ENCODE measurements at places on chromosomes 7 and 10.

- DNase-seq, result no peak
Measured at GRCh38 chr7:47035522-47035921, 546.4 kb downstream of the TNS3 start.

GRCh38 chr10:75726522-75727483, 295.4 kb downstream of the LRMDA start:
- DNase-seq, result no peak

- DNase-seq, result no peak
Measured at GRCh38 chr10:112811741-112812551, 138.1 kb upstream of the TCF7L2 start.

GRCh38 chr7:130894146-130894908, 160.3 kb upstream of the KLF14 start:
- DNase-seq, result no peak

- no peak for DNase-seq
Measured at GRCh38 chr7:120586571-120586970, 271.4 kb downstream of the TSPAN12 start.

DNA sequence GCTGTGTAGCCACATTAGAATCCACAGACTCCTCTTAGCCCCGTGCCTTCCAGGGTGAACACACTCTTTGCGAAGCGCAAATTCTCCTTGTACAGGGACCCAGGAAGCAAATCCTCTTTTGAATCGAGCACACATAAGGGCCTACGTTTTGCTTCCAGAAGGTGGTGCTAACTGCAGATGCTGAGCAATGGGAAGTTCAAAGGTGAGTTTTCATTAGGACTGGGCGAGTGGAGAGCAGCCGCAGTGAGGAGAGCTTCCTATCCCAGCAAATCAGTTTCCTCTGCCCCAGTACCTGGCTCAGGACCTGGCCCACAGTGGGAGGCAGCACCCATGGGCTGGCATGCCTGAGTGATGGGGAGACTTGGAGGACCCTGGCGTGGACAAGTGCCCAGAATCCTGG, 23.5 kb upstream of the GPR26 start:
- no peak for DNase-seq

DNA sequence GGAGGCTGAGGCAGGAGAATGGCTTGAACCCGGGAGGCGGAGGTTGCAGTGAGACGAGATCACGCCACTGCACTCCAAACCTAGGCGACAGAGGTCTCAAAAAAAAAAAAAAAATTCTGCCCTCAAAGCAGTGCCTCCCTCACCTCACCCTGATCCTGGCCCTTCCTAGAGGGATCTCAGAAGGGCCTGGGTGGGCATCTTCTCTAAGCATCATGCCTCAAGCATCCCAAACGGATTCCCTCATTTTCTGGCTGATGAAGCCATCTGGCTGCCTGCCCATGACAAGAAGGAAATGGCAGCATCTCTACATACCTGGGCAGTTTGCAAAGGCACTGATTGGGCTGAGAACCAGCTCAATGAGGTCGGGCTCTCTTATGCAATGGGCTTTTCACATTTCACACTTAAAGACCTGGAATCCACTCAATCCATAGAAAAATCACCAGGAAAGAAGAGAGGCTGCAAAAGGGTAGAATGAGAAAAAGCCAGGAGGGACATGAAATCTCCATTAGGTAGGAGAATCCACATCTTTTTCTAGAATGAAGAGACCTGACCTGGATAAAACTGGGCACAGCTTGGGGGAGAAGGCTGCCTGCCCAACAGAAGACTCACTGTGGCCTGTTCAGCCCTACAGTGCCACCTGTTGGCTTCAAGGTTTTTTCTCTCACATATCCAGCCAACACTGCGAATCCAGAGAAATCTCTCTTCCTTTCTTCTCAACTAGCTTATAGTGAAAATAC, 48.1 kb downstream of the PDLIM1 start:
- no peak for DNase-seq

DNA sequence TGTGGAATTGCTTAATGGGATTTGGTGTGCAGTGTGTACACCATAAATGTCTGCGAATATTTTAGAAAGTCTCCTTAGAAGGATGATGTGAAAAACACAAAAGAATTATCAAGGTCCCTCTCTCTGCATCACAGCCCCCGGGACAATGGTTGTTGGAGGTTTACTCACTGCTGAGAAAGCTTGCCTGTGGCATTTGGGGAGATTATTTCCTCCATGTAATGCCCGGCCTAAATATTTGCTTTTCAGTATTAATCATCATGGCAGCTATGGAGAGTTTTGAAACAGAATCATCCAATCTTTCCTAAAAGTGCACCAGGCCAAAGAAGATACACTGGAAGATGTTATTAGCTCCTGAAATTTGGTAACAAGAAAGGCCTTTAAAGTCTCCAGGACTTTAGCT, 113.8 kb upstream of the ADCY1 start:
- no peak for DNase-seq

DNA sequence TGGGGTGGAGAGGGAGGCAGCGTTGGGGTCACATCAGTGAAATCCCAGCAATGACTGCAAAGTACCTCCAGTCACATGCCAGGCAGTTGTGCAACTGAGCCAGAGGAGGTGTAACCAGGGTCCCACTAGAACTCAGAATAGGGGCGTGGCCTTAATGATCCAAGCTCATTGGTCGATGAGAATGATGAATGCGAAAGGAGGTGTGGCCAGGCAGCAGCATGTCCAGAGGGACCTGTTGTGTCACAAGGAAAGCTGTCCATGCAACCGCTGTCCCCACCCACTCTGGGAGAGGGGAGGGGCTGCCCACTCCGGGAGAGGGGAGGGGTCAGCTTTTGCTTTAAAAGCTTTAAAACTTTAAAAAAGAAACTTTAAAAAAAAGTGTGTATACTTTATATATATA, 25.3 kb upstream of the MTPAP start:
- no peak for DNase-seq

- no peak for DNase-seq
Measured at GRCh38 chr7:104795086-104795485, 218.9 kb upstream of the KMT2E start.

DNA sequence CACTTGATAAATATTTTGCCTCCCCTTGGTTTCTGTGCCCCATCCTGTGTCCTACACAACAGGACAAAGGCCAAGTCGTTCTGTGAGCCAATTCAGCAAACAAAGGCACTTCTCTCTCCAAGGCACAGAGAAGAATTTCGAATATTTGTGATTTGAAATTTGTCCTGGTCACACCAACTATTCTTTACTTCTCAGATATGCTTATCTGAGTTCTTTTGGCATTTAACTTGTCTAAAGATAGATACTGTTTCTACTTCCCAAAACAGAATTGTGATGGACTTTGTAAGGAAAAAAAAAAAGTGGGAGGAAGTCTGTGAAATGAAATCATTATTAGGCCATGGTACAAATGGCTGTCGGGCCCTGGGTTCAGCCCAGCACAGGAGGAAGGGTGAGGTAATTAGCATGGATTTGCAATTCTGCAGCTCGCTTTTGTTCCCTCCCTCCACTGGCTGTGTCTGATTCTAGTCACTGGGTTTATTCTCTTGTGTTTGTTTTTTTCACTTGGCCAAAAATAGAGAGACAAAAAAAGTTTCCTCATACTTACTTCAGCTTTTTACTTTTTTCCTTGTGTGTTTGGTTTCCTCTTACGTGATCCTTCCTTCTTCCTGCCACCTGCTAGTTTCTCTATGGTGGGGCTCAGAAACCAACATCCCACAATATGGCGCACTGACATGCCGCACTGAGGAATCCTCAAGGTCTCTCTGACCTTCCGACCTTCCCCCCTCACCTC, 108.2 kb upstream of the MKLN1 start:
- DNase-seq, result peak; percentile 33

GRCh38 chr7:128253701-128254100, 12.6 kb downstream of the LEP start:
- DNase-seq, result no peak

GRCh38 chr10:75688506-75689300, 257.3 kb downstream of the LRMDA start:
- no peak for DNase-seq

- DNase-seq, result no peak
Measured at GRCh38 chr7:151081170-151082101, 827 bp upstream of the FASTK start.

- DNase-seq, result no peak
Measured at GRCh38 chr7:74288034-74288881, 949 bp upstream of the CLIP2 start.

DNA sequence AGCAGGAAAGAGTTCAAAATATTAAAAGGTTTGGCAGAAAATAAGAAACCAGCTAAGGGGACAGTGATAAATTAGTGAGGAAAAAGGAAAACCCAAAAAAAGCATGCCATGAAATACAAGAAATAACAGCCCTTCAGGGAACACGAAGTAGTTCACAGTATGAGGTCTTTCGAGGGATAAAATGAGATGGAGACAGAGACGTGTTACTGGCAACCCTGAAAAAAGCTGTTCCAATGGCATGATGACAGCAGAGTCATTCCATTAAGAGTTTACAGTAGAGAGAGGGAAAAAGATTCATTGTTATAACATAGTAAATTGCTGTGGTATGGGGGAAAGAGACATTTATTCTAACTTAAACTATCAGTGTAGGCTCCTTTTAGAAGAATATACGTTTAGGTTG, 391.2 kb downstream of the ANKRD7 start:
- no peak for DNase-seq

DNA sequence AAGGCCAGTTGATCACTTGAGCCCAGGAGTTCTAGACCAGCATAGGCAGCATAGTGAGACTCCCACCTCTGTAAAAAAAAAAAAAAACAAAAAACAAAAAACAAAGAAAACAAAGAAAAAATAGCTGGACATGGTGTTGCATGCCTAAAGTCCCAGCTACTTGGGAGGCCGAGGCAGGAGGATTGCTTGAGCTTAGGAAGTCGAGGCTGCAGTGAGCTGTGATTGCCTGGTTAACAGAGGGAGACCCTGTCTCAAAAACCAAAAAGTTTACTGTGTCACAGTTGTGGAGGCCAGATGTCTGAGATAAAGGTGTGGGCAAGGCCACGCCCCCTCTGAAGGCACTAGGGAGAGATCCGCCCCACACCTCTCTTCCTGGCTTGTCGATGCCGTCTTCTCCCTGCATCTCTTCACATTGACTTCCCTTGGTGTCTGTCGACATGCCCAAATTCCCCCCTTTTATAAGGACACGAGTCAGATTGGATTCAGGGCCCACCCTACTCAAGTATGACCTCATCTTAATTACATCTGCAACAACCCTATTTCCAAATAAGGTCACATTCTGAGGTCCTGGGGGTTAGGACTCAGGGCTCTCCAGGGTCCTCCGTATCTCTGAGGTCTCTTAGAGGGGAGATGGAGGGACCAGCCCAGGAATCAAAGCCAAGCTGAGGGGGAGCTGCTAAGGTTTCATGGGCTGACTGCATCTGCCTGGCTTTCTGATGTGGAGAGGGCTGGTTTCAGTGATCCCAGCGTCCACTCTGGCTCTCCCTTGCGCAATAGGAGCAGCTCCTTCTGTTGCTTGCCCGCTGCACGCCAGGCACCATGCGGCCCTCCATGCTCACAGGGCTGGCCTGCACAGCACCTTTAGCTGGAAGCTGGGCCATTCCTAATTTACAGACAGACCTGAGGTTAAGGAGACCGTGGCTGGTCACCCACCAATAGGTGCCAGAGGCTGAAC, 23.1 kb downstream of the AGAP3 start:
- no peak for DNase-seq

- no peak for DNase-seq
Measured at GRCh38 chr10:526651-527312, 162.7 kb downstream of the DIP2C start.

DNA sequence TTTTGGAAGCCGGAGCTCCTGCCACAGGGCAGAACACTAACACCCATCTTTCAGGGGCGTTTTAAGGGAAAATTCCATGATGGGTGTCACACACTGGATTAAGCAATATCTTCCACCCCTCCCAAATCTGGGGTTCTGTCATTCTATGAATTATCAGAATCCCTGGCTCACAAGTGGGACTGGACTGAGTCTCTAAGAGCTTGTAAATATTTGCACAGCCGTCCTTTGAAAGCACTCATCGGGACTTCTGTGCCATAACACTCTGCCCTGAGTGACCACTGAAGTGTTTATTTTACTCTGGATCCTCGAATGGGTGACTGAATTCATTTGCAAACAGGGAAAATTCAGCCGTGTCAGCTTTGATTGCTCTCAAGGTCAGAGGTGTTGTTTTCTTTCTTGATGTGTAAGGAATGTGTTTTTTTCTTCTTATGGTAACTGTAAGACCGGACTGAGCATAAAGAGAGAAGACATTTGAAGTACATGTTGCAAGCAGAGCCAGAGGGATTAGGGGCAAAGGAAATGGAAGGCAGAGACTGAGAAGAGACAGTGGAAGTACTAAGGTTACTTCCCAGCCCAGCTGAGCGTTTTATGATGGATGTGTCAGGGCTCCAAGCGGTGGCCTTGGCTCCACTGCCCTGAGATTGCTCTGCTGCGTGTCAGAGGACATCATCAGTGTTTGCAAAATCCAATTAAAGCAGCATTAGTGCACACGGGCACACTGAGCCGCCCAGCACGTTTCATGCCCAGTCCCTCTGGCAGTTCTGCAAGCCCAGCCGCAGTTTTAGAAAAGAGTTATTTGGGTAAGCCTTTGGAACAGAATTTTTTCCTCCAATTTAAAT, 17.7 kb upstream of the GTPBP4 start:
- no peak for DNase-seq

DNA sequence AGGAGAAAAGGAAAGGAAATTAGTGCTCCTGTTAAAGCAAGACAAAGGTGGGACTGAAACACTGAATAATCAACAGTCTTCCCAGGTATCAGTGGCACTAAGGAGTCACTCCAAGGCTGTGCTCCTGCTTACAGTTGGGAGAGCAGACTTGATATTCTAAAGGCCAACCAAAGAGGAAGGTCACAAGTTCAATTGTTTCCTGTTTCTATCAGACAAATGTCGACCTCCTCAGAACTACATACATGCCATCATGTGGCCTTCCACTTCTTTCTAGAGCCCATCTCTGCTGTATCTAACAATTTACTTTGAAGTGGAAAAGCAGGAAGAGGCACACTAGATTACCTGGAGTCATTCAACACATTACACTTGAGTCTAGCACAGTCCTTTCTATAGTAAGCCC, 3.4 kb downstream of the ZNF239 start:
- no peak for DNase-seq

DNA sequence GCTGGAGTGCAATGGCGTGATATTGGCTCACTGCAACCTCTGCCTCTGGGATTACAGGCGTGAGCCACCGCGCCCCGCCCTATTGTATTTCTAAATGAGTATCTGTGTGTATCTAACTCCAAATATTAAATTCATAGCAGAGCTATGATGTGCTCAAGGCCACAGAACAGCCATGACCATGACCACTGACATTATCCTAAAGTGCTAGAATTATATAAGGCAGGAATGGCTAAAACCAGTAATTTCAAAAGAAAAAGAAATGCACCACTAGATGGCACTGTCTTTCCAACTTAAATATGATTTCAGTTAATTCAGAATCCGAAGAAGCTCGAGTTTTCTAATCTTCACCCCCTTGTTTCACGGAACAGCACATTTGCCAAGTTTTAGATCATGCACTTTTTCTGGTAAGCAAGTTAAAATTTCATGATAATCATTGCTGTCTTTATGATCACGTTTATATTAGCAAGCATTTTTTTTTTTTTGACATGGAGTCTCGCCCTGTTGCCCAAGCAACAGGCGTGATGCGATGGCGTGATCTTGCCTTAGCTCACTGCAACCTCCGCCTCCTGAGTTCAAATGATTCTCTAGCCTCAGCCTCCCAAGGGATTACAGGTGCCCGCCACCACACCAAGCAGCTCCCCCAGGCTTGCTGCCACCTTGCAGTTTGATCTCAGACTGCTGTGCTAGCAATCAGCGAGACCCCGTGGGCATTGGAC, 65.3 kb downstream of the OR13A1 start:
- DNase-seq, result peak; percentile 33
